Smooth muscle cell of bladder (primary cell): ENCODE measurements at places on chromosomes 13 and 19. TPM values are rescaled to one million over a fixed set of nuclear protein-coding genes. Genes with fewer than 3 reads are reported as not detected.

The PGLYRP1 gene
- total RNA-seq = not detected in 2 replicates

The IL4I1 gene
- 0.14 and 0.46 TPM in 2 replicates for total RNA-seq

The TINCR gene
- total RNA-seq = 0.09 and 0.28 TPM in 2 replicates

The PRSS57 gene
- total RNA-seq = not detected in 2 replicates
